ENCODE measurements at places on chromosomes 3 and 15. TPM values are rescaled to one million over a fixed set of nuclear protein-coding genes. Genes with fewer than 3 reads are reported as not detected.

- no peak for DNase-seq
Measured at GRCh38 chr3:24101676-24102168, 156.6 kb downstream of the NR1D2 start.

- no peak for DNase-seq
Measured at GRCh38 chr3:105284876-105285275, 81.8 kb upstream of the ALCAM start.

DNA sequence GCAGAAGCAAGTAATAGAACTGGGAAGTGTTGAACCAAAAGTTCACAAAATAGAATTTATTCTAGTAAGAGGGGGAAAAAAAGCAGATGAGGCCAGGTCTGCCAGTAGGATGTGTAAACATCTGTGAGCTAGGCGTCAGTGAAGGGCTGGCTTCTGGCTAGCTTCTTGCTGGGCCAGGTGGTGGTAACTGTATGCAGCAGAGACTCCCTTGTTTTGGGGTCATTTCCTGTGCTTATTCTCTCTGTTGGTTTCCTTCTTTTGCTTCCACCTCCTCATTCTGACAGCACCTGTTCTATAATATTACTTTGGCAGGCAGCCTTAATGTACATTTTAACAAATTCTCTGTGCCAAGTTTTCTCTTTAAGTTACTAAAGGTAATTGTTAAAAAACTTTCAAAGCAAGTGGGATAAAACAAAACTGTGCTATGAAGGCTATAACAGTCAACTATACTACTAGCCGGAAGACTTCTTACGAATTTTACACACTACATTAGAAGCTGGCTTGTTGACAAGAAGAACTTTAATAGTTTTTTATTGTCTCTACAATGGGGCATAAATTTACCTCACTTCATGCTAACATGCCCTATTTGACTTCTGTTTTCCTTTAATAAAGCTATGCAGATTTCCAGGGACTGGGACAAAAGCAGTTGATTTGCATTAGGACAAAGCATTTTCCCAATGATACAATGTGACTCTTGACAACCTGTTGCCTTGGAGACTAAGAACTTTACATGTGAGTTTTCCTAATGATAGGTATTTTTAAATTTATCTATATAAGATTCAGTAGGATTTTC, 318.8 kb upstream of the NAALADL2 start:
- DNase-seq: no peak

GRCh38 chr3:196688349-196688748, 23.7 kb downstream of the CEP19 start:
- no peak for DNase-seq

- peak; percentile 53 for DNase-seq
Measured at GRCh38 chr3:67349551-67350174, 304.7 kb downstream of the SUCLG2 start.

- no peak for DNase-seq
Measured at GRCh38 chr3:32078085-32078634, 28.3 kb upstream of the GPD1L start.

GRCh38 chr3:58044691-58045483, 36.7 kb downstream of the FLNB start:
- DNase-seq: no peak

- DNase-seq: no peak
Measured at GRCh38 chr15:67228286-67228685, 26.2 kb downstream of the AAGAB start.

DNA sequence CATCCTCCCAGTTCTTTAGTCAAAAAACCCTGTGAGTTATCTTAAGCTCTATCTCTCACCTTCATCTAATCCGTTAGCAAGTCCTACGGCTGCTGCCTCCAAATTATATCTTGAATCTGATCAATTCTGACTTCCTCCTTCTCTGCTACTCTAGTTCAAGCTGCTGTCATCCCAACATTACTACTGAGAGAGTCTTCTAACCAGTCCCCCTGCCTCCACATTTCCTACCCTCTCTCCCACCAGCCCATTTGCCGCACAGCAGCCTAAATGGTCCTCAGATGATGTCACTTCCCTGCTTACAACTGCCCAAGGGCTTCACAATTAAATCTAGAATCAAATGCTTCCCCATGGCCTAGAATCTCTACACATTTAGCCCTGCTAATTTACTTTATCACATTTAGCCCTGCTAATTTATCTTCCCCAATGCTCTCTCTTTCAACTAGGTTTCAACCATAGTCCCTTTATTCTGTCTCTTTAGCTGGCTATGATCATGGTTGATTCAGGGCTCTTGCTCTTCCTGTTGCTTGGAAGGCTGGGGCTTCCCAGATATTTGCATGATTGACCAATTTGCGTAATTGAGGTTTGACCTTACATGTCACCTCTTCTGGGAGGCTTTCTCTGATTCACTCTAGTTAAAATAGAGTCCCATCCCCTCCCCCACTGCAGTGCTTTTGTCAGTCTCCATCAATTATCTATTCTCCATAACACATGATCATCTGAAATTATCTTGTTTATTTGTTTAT, 11.0 kb upstream of the ARL14 start:
- peak; percentile 63 for DNase-seq

DNA sequence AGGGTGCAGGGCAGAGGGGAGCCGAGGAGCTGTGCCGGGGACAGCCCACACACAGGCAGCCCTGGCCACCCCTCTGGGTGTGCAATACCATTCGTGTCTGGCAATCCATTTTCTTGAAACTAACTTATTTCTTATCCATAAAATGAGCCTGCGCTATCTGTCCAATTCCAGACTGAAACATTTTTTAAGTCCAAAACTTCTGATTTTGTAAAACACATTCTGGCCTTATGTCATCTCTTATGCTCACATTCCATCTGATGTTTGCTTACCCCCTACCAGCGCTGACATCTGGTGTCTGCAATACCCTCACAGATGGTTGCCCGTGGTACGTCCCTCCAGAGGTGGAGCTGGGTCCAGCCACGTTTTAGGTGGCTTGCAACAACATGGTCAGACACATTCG, 31.8 kb downstream of the PCSK6 start:
- DNase-seq: no peak

- DNase-seq: no peak
Measured at GRCh38 chr3:55959471-55960080, 472.5 kb upstream of the WNT5A start.

DNA sequence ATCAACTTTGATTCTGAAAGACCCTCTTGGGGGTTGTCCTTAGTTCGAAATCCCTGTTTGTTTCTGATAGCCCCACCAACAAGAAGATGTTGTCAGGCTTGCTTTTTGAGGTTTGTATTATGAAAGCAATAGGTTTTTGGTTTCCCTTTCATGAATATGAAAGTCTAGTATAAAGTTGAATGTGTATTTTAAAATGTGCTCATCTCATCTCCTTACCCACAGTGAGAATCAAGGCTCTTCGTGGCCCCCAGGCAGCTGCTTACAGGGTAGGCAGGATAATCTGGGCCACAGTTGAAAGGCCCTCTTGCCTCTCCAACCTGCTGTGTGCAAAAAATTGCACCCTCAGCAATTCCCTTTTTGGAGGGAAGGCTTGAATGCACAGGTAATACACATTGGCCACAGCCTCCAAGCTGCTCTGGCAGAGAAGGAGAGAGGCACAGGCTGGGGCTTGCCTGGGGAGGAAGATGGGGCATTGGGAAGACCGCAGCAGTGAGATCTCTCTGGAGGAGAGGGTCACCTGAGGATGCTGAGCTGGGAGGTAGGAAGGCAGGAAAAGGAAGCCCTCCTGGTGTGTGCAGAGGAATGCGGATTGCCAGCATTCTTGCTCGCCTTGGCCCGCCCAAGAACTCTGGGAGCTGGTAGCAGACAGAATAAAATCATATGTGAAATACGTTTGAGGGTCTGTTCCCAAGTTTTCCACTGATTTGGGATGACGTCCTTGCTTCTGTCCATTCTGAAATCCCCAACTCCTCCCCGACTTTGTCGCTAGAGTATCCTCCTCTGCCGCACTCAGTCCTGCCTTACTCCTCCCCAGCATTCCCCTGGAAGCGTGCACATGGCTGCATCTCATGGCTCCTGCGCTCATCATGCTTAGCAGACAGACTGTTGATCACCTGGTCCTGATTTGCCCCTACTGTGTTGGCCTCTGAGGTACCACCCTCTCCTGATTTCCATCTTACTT, 196.4 kb downstream of the RPLP1 start:
- DNase-seq: no peak

DNA sequence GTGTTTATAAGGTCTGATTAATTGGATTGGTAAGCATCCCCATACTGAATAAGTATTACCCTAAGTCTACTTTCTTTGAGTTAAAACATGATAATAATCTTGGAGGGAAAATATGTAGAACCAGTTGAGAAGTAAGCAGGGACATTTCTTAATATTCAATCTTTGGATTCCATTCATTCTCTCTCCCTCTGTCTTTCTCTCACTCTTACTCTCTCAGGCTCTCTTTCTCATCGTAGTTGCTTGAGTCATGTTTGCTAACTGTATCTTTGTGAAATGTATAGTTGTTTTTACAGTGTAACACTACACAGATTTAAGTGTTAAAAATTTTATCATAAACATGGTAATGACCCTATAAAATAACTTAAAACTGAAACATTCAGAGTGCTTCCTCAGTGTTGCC, 163.8 kb downstream of the RSRC1 start:
- DNase-seq: no peak

- DNase-seq: no peak
Measured at GRCh38 chr3:31668242-31668641, 135.5 kb downstream of the STT3B start.

DNA sequence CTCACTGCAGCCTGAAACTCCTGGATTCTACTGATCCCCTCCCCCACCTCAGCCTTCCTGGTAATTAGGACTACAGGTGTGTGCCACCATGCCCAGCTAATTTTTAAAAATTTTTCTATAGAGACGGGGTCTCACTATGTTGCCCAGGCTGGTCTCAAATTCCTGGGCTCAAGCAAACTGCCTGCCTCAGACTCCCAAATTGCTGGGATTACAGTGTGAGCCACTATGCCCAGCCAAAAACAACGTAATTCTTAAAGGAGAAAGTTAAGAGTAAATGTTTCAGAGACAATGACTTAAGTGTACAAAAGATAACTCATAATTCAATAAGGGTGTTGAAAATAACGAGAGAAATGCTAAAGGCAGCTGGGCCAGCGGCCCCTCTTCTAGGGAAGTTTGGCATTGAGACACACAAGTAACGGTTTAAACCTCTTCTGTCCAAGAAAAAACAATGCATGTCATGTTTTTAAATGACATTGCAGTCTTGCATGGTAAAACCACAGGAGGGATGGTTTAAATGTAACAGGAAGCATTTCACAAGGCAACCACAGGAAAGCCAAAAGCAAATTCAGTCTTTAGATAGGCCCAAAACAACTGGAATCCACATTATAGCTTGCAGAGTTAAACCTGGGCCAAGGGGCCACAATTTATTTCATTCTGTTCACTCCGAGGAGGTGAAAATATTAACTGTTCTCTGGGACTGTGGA, 5.1 kb downstream of the PROK2 start:
- no peak for DNase-seq

DNA sequence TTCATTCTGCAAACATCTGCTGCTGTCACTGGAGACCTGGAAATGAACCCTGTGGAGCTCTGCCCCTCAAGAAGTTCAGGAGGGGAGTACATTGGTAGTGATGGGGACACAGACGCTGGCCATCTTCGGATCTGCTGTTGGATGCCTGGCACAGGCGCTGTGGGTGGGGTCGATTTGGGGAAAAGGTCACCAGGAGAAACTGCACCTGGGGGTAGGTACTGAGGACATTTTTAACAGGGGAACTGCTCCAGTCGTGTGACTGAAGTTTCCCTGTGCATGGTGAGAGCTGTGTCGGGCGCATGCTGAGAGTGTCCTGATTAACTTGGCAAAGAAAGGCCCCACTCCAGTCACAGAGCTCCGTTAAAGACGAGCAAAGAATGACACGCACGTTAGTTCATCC, 3.4 kb downstream of the UROC1 start:
- no peak for DNase-seq

DNA sequence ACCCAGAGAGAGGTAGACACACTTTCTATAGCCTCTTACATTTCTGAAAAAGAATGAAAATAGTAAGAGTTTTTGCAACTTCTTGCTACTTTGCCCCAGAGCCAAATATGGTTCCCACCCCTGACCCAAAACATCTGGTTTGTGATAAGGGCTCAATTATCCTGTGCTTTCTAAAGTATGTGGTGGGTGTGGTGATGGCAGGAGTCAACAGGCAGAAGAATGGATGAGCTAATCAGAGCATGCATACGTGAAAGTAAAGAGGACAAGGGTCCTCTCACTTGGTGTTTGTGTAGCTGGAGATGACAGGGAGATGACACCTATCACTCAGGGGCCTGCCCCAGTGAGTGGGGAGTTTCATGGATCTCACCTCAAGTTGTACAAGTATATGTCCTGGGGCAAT, 19.1 kb downstream of the KBTBD8 start:
- DNase-seq: no peak

DNA sequence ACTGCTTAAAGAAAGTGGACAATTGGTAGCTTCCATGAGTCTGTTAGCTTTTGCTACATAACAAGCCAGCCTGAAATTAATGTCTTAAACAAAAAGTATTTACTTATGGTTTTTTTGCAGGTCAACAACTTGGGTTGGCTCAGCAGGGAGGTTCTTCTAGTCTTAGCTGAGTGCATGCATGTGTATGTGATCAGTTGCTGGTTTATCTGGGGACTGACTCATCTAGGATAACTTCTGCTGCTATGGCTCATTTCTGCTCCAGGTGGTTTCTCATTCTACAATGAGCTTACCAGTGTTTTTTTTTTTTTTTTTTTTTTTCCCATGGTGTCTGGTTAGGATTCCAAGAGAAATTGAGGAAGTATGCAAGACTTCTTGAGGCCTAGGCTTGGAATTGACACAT, 244.7 kb downstream of the NSUN3 start:
- no peak for DNase-seq

- no peak for DNase-seq
Measured at GRCh38 chr3:123782488-123782887, 101.6 kb downstream of the MYLK start.

- DNase-seq: no peak
Measured at GRCh38 chr3:12483410-12483809, 870 bp upstream of the TSEN2 start.

DNA sequence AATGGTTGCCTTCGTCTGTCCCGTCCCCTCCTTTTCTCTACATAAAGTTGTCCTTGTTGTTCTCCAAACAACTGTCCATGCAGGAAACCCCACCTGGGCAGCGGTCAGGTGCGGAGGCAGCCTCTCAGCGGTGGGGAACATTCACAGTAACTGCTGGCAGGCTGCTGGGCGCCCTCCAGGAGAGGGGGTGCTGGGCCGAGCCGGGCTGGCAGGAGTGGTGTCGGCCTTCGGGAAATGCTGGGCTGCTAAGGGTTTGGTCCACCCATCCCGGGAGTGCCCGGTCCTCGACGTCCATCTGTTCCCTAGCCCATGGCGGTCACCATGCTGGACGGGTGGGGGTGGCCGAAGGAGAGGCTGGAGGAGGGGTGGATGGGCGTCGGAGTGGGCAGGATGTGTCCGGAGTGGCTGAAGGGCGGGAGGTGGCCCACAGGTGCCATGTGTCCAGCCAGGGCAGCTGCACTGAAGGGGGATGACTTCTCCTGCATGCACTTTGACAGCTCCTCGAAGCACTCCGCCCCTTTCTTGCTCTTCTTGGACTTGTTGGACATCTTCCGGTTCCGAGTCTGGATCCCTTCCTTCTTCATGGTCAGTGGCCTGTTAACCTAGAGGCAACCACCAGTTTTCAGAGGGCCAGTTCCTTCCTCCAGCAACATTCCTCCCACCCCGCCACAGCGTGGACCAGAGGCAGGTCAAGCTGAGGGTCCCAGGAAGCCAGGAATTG, 12.1 kb downstream of the GATA2 start:
- no peak for DNase-seq

GPR62 gene
- total RNA-seq: not detected

GP5 gene
- 0.07 TPM for total RNA-seq

DMXL2 gene
- 31.7 TPM for total RNA-seq

VIPR1 gene
- 3.7 TPM for total RNA-seq

FBXO40 gene
- under 0.01 TPM for total RNA-seq

IVD gene
- total RNA-seq: 46.8 TPM

OIP5 gene
- 4.4 TPM for total RNA-seq

SNTN gene
- not detected for total RNA-seq

LRIG1 gene
- 13.6 TPM for total RNA-seq

LARP6 gene
- 101 TPM for total RNA-seq
